Stimulated activated CD8-positive, alpha-beta memory T cell treated with anti-CD3 and anti-CD28 coated beads, Interleukin-4, amount 100 ng/mL, for 4 hours (primary cell): ENCODE measurements at places on chromosomes 7 and 10.

DNA sequence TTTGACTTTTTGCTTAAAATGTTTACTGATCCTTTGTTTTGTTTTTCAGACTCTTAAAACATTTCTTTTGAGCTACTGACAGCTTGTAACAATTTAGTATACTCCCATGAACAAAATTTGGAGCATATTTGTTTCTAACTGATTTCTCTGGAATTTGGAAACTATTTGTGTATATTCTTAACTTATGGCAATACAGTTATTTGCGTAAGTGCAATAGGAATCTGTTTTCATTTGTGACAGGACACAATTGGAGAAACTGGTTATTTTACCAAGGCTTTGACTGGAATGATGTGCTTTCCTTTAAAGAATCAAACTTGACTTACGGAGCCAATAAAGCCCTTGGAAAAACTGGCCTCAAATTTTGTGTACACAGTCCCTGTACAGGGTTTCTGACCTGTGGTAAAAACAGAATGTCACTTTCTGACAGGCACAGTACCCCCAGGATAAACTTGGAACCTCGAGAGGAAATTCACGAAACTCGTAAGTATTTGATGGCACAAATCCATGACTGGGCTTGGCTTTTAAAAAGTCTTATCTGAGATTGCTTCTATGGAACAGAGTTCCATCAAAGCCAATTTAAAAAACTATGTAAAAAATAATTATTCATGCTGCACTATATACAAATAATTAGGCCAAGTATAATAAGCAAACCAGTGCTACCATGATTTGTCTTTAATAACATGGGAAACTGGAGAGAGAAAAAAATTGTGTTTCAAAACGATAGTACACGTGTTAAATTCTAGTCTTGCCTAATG, 70.4 kb downstream of the ST8SIA6 start:
- DNase-seq = no peak

GRCh38 chr7:95429241-95429990, 5.4 kb downstream of the PON2 start:
- no peak for DNase-seq

DNA sequence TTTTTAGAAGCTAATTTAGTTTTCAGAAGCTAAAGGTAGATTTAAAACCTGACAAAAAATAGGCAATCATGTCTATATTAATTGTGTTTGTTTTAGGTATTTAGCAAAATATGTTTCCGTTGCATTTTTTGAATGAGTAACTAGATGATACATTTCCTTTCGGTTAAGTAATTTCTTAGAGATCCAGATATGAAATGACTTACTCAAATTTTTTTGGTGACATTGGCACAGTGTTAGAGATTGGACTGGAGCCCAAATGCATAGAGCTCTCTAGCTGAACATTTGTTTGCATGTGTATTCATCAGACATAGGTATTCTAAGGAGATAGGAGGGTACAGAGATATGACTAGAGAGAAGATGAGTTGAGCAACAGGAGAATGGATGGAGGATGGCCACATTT, 1.9 kb downstream of the BUB3 start:
- DNase-seq = no peak

- DNase-seq = no peak
Measured at GRCh38 chr7:66007232-66007631, 25.2 kb upstream of the GUSB start.

DNA sequence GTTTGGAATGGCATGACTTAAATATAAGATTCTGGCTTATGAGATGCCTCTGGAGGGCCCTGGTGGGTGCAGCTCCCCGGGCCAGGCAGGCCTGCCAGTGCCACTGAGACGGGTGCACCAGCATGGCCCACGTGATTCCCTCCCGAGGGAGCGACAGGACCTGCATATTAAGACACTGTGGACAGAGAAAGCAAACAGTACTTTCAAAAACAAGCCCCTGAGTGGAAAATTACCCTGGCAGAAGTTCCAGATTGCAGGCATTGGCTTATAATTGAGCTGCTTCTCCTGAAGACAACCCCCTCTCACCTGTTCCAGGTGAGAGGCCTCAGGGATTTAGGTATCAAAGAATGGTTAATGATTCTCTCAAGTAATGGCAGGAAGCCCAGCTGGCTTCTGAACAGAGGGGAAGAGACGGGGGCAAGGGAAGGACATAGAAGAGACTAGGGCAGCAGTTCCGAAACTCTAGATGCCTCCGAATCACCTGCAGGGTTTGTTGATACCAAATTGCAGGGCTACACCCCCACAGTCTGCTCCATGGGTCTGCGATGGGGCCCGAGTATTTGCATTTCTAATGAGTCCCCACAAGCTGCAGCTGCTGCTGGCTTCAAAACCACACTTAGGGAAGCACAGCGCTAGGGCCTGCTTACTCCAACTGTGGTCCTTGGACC, 66.0 kb upstream of the DOCK1 start:
- no peak for DNase-seq
